ENCODE measurements at places on chromosomes 16 and 17.

- peak; percentile 38 for DNase-seq
Observed at GRCh38 chr17:12180644-12181261, 160.1 kb downstream of the MAP2K4 start.

GRCh38 chr17:49471769-49472168, 23.3 kb upstream of the NGFR start:
- no peak for DNase-seq

GRCh38 chr16:3470723-3471122, 24.6 kb downstream of the C16orf90 start:
- no peak for DNase-seq

DNA sequence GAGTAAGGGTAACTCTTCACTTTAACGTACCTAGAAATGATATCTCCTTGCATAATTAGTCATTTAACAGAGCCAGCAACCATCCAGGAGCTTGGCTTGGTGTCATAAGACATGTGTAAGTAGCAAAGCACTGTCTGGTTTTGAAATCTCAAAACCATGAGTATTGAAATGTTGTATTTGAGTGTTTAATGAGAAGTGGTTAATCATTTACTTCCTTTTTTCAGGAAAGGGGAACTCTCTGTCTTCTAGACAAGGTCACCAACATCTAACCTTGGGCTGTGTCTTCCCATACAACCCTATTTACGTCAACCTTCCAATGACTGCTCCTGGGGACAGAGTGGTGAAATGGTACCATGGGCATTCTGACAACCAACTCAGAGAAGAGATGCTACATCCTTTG, 27.1 kb downstream of the PMP22 start:
- DNase-seq, result no peak

- no peak for DNase-seq
Observed at GRCh38 chr16:50833929-50834328, 92.0 kb downstream of the CYLD start.
